ENCODE measurements at places on chromosomes 1 and 21. TPM values are rescaled to one million over a fixed set of nuclear protein-coding genes. Genes with fewer than 3 reads are reported as not detected.

TDRD5 gene
- total RNA-seq = 2.7 TPM

SPATA21 gene
- not detected for total RNA-seq

AADACL3 gene
- total RNA-seq = not detected

FMOD gene
- total RNA-seq = 1.1 TPM

SERINC2 gene
- total RNA-seq = 1.7 TPM

GLRX2 gene
- total RNA-seq = 19.7 TPM

TIMM17A gene
- total RNA-seq = 54.0 TPM

B3GALT5 gene
- total RNA-seq = 0.62 TPM

SHISA4 gene
- total RNA-seq = 16.1 TPM

KIF26B gene
- total RNA-seq = 31.7 TPM

GJA4 gene
- 3.4 TPM for total RNA-seq

ERG gene
- total RNA-seq = 1.2 TPM

PDE4B gene
- total RNA-seq = 77.8 TPM

E2F2 gene
- 0.78 TPM for total RNA-seq

SPRR2G gene
- total RNA-seq = not detected

GABPB2 gene
- 12.6 TPM for total RNA-seq

TRIM63 gene
- 0.16 TPM for total RNA-seq

HUNK gene
- 9.4 TPM for total RNA-seq

NUF2 gene
- total RNA-seq = 5.1 TPM

LRRC52 gene
- not detected for total RNA-seq

S100PBP gene
- 42.7 TPM for total RNA-seq

NHLH2 gene
- total RNA-seq = 1.7 TPM

GBP6 gene
- 0.47 TPM for total RNA-seq

SLC27A3 gene
- 14.5 TPM for total RNA-seq

NUDT4B gene
- total RNA-seq = 16.4 TPM

TAS1R3 gene
- 0.31 TPM for total RNA-seq

CAPN8 gene
- not detected for total RNA-seq

ABCA4 gene
- 0.94 TPM for total RNA-seq

PACC1 gene
- 25.4 TPM for total RNA-seq

FNBP1L gene
- total RNA-seq = 280 TPM

MFSD2A gene
- total RNA-seq = 18.4 TPM

CLDN19 gene
- total RNA-seq = not detected

SMIM12 gene
- 8.6 TPM for total RNA-seq

RHOU gene
- 39.6 TPM for total RNA-seq

OR2L2 gene
- 1.4 TPM for total RNA-seq

CHRM3 gene
- 38.8 TPM for total RNA-seq

ZNF695 gene
- 8.6 TPM for total RNA-seq

KIRREL1 gene
- total RNA-seq = 20.6 TPM

MTF1 gene
- total RNA-seq = 3.1 TPM

CR1L gene
- 0.16 TPM for total RNA-seq

ZBTB37 gene
- total RNA-seq = 52.7 TPM

OR2L13 gene
- total RNA-seq = 3.4 TPM

LMNA gene
- total RNA-seq = 18.1 TPM

HEYL gene
- 0.47 TPM for total RNA-seq

SSR2 gene
- 193 TPM for total RNA-seq

SAMSN1 gene
- total RNA-seq = 5.8 TPM

Measured in occipital lobe (tissue), 3 donors.